ENCODE measurements at places on chromosomes 12 and 14.
A peak's percentile ranks its signal among the peaks of the same experiment; 100 is the strongest.

DNA sequence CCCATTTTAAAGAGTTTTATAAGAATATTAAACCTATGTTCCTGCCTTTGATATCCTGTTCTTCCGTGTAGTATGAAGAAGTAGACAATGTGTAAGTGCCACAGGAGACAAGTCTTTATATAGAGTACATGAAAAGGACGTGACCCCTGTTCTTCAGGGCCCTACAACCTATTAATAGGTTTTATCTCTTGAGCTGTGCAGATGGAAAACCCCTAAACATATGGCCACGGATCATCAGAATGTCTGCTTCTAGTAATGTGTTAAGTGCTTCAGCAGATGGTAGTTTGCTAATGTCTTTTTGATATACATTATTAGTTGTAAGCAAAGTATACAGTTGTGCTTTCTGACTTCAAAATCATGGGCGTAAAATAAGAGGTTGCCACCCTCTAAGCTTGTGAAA lies 228.5 kb downstream of the PTPRO start:
- DNase-seq = no peak

DNA sequence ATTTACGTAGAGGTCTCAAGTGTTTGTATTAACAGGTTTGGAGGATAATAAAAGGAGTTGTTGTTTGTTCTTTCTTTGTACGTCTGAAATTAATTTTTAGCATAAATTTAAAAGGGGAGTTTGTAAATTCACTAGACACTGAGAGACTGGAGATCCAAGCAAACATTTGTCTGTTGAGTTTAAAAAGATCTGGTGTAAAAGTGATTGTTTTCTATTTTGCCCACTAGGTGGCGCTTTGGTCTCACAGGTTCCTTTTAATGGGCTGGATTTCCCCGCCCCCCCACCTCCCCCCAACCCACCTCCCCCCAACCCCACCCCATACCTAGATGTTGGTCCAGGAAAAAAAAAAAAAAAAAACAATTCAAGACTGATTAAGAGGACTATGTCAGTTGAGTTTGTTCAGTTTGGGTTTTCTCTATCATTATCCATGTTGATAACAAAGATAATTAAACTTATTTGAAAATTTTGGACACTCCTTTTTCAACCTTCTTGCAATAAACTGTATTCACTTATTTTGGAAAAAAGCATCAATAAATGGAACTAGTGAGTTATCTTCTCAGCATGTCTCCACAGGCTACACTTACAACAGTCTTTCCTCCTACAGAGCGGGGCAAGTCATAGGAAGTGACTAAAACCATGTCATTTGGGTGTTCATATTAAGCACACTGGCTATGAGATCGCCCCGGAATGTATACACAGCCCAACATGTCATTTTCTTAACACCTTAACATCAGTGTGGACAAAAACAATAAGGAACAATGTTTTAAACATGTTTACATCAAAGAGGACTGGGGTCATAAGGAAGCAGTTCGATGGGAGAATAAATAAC lies 841.1 kb downstream of the NRXN3 start:
- DNase-seq = no peak

DNA sequence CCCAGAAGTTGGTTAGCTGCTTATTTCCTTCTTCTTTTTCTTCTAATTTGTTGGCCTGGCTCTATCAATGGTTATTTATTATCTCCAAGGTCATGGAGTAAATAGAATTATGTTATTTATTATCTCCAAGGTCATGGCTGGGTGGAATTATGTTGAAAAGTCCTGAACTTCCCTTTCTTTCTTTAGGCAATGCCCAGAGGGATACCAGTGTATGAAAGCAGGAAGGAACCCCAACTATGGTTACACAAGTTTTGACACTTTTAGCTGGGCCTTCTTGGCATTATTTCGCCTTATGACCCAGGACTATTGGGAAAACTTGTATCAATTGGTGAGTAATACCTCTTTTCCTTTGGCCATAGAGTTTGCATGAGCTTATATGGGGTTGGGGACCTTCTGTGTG lies 111.6 kb downstream of the SCN8A start:
- no peak for DNase-seq

- peak; percentile 78 for DNase-seq
These were observed at the start of gene MMP17 for GRCh38 chr12:131827961-131828534. TSS of gene MMP17 (plus strand) at chr12:131828393. CDS start at chr12:131828495, 102 bp downstream.

DNA sequence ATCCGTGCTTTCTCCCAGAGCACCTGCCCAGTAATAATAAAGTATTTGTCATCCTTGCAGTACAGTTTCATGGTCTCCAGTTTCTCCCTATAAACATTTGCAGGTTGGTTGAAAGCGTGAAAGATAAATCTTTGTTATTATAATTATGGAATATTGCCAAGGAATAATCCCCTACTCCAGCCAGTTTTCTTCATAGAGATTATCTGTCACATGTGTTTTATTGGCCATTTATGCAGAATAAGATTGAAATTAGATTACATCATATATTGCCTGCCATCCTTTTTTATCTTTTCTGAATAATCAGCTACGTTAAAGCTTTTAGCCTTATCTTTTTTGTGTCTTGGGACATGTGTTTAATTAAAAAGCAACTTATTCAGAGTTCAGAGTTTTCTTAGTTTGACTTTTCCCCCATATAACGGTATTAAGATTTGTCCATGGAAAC lies 168.0 kb downstream of the KICS2 start:
- DNase-seq = no peak

DNA sequence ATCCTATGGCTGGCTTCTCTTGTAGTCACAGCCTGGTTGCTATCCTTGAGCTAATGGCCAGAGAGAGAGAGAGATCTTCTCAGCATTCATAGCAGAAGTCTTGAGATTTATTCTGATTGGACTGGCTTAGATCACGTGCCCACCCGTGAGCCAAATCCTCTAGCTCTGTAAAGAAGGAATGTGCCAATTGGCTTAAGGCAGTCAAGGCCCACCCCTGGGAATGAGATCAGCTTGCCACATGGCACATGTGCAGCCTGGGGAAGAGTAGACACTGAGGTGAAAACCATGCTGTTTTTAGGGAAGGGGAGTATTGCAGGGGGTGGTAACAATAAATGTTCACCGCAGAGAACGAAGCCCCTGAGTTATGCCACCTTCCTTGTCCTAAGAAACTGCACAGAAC lies 36.3 kb downstream of the PLEKHG7 start:
- no peak for DNase-seq

- DNase-seq = no peak
These were observed 100.1 kb downstream of the CRADD start for GRCh38 chr12:93777254-93777653.

DNA sequence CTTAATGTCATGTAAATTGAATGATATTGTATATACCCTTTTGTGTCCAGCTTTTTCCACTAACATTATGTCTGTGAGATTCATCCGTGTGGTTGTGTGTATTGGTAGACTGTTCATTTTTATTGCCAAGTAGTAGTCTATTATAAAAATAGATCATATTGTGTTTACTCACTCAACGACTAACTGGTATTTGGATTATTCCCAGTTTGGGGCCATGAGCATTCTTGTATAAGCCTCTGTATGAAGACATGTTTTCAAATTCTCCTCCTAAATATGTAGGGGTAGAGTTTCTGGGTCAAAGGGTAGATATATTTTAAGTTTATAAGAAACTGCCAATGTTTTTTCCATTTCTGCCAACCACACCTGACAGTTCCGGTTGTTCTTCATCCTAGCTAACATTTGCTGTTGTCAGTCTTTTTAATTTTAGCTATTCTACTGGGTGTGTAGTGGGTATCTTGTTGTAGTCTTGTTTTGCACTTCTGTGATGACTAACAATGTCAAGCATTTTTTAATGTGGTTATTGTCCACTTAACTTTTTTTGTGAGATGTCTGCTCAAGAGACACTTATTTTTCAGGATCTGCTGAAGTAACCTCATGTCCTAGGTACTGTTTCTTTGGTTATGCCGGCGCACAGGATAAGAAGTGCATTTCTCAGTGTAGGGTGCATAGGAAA lies 93.2 kb downstream of the DACT1 start:
- DNase-seq = no peak

DNA sequence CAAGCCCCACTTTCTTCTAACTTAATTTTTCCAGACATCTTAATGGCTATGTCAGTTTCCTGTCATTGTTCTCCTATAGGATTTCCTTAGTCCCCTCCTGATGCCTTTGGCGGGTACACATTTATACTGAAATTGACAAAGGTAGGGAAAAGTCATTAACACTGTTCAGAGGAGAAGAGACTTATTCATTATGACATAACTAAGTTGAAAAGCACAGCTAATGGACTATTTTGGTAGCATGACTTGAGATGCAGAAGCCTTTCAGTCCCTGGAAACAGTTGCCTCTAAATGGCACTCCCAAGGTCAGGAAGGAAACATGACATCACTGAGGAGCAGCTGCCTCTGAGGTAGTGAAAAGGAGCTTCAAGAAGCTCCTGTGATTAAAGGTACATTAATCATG lies 317.5 kb upstream of the KITLG start:
- no peak for DNase-seq

DNA sequence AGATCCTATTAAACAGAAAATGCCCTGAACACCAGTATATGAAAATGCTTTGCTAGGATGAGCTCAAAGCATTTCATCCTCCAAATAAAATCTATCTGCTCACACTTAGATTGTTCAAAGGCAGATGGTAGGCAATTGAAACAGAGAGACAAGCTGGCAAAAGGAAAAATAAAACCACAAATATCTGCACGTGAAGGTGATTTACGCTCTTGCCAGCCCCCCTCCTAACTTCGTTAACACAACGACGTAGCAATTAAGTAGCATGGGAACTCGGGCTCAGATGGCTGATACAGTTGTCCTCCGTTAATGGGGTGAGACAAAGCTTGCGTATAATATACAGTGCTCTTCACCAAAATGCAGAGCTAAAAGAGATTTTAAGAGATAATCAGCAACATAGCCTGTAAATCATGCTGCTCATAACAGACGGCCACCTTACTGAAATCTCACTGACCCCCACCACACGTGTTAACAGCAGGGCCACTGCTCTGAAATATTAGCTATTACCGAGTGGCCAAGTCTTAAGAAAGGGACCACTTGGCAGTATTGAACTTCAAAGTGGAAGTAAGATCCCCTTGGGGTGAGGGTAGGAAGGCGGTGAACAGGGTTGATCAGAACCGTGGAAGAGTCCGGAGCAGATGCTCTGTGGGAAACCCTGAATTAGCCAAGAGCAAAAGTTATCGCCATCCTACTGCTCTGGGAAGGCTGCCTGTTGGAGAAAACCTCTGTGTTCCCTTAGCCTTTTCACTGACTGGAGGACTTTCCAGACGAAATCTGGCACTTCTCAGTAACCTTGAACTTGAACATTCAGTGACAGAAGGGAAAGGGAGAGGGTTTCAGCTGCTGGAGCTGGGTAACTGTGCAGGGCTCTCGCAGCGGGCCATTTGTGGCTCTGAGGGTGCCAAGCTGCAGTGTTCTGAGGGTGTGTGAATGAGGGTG lies 23.1 kb downstream of the ETV6 start:
- DNase-seq = no peak

- DNase-seq = no peak
These were observed 95.4 kb downstream of the NKX2-1 start for GRCh38 chr14:36424478-36425102.

GRCh38 chr12:103819892-103820291 lies 21.1 kb downstream of the NT5DC3 start:
- DNase-seq = no peak

- no peak for DNase-seq
These were observed 115.6 kb upstream of the FAR2 start for GRCh38 chr12:29033519-29033918.

GRCh38 chr12:28775556-28775955 lies 373.5 kb upstream of the FAR2 start:
- no peak for DNase-seq

DNA sequence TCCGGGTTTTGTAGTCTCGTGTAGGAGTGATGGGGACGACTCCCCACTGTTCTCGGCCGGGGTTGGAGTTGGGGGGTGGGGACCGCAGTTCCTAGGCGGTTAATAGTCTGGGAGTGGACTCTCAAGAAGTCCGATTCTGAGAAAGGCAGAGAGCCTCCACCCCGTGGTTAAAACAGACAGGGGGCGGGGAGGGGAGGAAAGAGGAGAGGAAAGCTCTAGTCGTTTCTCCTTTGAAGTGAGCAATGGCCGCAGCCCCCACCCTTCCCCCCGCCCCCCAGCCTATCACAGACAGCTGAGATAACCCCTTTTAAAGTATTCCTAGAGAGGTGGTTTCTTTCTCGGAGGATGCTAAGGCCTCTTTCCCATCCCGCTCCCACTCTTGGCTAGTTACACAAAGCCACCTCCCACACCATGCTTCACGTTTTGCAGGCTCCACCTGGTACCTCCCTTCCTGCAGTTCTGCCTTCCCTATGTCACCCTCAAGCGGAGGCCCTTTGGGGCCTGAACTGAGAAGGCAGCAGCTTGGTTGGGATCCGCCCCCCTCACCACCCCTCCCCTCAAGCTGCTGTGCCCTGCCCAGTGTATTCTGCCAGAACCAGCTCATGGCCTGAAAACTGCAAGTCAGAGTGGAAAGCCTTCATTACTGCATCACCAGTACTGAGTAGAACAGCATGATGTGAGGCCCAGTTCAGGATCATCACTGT lies 853 bp downstream of the USP5 start:
- DNase-seq = no peak

GRCh38 chr14:52835122-52835903 lies 43.9 kb upstream of the GNPNAT1 start:
- no peak for DNase-seq

DNA sequence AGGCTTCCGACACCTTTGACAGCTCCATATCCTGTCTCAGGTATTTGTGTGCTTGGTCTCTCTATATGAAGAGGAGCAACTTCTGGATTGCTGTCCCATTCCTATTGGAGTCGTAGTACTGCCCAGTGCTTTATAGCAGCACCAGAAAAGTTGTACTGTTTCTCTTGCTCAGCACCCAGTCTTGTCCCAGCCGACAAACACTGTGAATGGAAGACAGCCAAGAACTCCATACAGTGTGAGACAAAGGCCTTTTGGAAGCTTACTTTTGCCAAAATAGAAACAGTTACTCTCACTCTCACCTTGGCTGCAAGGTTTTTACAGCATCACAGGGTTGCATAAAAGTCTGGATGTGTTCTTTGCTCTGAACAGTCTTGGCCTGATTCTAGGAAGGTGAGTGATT lies 105.3 kb downstream of the TGFB3 start:
- no peak for DNase-seq

GRCh38 chr14:94388384-94389103 lies at the start of gene SERPINA1:
TSS of gene SERPINA1 (minus strand) at chr14:94388602. CDS start at chr14:94383237, 5,365 bp downstream.
- peak; percentile 78 for DNase-seq
